Fibroblast of skin of back (primary cell): ENCODE measurements at places on chromosomes 5 and 9.

- DNase-seq, result no peak
These were observed 266.0 kb downstream of the EFNA5 start for GRCh38 chr5:107404595-107405374.

DNA sequence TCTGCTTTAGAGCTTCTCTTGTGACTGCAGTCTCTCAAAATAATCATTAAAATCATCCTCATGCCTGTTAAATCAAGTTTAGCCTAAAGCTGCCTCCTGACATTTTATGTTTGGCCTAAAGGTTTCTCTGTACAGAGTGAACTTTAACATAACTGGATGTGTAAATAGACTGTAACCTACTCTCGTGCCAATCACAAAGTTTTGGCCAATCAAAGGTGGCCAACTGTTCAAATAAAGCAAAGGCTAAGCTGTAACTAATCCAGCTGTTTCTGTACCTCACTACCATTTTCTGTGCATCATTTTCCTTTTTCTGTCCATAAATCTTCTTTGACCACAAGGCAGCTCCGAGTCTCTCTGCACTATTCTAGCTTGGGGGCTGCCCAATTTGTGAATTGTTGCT, 86.2 kb downstream of the GCNT1 start:
- DNase-seq, result no peak

DNA sequence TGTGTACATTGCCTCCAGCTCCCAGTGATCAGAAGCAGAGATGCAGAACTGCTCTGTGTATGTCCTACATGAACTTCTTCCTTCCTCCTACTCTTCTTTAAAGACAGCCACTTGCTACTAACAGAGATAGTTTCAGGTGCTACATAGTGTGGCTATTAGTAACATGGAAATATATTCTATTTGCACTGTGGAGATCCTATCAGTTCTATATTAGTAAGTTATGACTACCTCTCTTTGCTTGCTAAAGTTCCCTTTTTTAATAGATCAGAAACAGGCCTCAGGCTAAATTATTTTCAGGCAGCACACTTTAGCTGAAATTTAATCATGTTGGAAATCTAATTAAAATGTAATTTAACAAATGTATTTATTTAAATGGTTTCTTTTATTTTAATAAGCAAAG, 64.4 kb upstream of the TNFSF8 start:
- DNase-seq, result no peak

- DNase-seq, result no peak
These were observed 163.0 kb downstream of the SMARCA2 start for GRCh38 chr9:2178034-2178734.

DNA sequence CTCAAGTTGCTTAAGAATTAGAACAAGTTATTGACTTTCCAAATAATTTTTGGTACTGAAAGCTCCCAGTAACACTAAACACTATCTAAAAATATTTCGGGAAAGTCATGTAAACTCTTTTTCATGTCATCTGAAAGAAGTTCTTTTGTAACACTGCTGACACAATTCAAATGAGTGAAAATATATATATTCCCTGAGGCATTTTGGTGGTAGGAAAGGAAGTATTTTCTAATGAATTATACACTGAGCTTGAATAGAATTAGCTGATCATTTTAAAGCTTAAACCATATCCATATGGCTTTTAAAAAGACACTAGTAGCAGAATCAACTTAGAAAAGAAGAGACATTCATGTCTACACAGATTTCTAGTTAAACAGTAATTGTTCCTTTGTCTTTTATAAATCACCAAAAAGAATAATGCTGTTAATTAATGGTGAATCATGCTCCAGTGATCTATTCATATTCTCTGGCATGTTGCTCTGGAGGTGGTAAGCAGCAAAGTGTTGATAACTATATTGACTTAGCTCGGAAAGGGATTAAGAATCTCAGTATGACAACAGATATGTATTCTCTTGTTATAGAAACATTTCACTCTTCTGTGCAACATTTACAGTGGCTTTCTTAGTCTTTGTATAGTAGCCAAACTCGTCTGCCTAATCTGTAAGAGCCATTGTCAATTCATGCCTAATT, 27.4 kb upstream of the RFX3 start:
- DNase-seq, result no peak

GRCh38 chr9:114499528-114499927, 5.7 kb downstream of the WHRN start:
- no peak for DNase-seq

DNA sequence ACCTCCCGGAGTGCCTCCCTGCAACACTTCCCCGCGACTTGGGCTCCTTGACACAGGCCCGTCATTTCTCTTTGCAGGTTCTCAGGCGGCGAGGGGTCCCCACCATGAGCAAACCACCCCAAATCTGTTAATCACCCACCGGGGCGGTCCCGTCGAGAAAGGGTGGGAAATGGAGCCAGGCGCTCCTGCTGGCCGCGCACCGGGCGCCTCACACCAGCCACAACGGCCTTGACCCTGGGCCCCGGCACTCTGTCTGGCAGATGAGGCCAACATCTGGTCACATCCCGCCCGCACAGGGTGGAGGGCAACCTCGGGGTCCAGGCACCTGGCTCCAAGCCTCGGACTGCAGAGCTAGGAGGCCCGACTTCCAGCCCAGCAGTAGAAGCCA, 776 bp upstream of the TERT start:
- DNase-seq, result no peak

DNA sequence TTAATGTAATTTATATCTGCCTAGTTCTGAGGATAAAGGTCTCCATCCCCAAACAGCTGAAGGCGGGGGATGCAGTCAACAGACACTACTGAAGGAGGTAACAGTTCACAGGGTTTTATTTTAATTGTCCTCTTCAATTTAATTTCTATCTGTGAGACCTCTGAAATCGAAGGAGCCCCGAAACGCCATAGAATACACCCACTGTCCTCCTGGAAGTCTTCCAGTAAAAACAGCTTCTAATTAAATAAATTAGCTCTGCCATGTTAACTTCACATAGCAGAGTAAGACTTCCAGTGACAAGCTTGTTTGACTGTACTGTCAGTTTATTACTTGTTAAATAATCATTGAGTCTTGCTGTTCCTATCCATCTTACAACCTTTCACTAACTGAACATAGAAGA, 193.5 kb downstream of the SEC61B start:
- no peak for DNase-seq

- peak; percentile 72 for DNase-seq
These were observed 147.2 kb downstream of the PDE4D start for GRCh38 chr5:59746241-59746765.

- DNase-seq, result no peak
These were observed 390.8 kb downstream of the NNT start for GRCh38 chr5:43993634-43994351.

DNA sequence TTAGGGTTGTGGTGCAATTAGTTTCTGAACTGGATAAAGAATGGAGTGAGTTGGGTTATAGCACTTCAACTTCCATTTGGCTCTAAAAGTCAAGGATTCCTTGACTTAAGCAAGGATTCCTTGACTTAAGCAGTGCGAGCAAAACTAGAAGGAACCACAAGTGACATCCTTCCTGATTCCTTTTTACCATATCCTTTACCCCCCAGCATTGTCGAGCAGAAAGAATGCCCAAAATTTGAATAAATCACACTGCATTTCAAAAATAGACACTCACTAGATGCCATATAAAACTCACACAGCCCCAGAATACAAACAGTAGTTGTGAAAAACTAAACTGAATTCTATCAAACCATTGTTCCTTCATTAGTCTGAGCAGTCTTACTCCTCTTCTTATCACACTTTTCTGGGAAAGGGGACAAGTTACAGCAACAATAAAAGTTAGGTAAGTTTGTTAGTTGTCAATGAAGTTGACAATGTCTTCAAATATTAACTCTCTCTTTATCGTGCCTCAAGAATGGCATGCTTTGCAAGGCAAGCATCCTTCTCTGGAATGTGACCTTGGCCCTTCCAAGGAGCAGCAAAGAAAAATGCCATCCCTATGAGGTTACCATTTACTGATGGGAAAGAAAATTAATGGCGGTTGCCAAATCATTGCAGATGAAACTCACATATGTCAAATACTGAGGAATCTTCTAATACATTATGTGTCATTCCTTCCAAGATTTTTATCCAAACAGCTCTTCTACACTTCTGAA, 273.3 kb upstream of the ANKRD55 start:
- peak; percentile 83 for DNase-seq

- no peak for DNase-seq
These were observed 311.9 kb downstream of the MAN2A1 start for GRCh38 chr5:110001648-110002047.

DNA sequence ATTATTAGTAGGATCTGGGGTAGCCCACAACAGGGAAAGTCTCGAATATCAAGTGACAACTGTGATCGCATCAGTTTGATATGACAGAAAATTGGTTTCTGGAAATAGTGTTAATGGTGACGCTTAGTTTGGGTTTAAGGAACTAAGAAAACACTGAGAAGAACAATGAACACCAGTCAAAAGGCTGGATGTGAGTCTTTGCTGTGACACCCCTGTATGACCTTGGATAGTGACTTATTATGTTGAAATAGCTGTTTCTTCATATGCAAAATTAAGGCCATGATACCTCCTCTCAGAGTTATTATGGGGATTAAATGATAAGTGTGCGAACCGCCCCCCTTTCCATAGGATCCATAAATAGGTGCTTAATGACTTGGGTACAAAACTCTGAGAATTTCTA, 926 bp downstream of the DNAJC25 start:
- DNase-seq, result no peak
